Karpas-422 (cell line): ENCODE measurements at places on chromosomes 3 and 15.
A peak's percentile ranks its signal among the peaks of the same experiment; 100 is the strongest.

DNA sequence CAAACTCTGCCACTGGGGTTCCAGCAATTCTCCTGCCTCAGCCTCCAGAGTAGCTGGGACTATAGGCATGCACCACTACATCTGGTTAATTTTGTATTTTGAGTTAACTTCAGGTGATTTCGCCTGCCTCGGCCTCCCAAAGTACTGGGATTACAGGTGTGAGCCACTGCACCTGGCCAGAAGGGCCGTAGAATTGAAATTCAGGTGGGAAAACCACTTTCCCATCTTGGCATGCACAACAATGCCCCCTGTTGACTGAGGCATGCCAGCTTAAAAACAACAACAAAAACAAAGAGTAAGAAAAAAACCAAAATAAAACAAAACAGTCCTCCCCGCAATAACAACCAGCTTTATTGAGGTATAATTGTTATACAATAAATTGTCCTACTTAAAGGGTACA, 32.6 kb upstream of the RAB11A start:
- no peak for DNase-seq

DNA sequence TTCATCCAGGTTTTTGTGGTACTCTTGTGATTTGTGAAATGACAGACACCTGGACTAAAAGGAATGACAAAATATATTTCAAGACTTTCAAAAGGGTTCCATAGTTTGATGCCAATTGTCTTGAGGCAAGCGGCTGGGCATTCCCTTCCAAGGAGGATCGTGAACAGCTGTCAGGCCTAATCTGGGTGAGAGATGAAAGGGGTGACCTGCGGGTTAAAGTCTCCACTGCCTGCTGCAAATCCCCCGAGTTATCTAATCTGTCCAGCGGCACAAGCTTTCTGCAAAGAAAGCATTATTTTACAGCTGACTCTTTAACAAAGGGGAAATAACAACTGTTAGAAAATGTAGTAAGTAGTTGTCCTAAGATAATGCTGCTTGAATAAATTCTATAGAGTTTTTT, 128.7 kb upstream of the MB21D2 start:
- DNase-seq = no peak

GRCh38 chr3:139987908-139988307, 52.9 kb downstream of the CLSTN2 start:
- DNase-seq = no peak

GRCh38 chr3:24110051-24110450, 165.0 kb downstream of the NR1D2 start:
- DNase-seq = no peak

- no peak for DNase-seq
Observed at GRCh38 chr15:76286271-76286879, 24.9 kb downstream of the ETFA start.

GRCh38 chr3:37094636-37095035, 79.7 kb downstream of the LRRFIP2 start:
- DNase-seq = no peak

- DNase-seq = peak; percentile 66
Observed at GRCh38 chr15:38652998-38653397, 88.4 kb upstream of the RASGRP1 start.

GRCh38 chr3:99470841-99471240, 167.6 kb upstream of the COL8A1 start:
- DNase-seq = no peak

- no peak for DNase-seq
Observed at GRCh38 chr3:21484828-21485144, 266.2 kb downstream of the ZNF385D start.

DNA sequence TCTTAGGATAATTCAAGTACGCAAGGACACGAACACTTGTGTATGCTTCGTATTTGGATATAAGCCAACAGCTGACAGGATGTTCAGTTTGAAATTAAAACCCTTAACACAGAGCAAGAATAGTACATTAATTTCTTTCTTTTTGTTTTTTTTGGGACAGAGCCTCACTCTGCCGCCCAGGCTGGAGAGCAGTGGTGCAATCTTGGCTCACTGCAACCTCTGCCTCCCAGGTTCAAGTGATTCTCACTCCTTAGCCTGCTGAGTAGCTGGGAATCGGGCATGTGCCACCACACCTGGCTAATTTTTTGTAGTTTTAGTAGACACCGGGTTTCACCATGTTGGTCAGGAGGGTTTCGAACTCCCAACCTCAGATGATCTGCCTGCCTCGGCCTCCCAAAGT, 32.4 kb downstream of the TOMM70 start:
- DNase-seq = no peak

DNA sequence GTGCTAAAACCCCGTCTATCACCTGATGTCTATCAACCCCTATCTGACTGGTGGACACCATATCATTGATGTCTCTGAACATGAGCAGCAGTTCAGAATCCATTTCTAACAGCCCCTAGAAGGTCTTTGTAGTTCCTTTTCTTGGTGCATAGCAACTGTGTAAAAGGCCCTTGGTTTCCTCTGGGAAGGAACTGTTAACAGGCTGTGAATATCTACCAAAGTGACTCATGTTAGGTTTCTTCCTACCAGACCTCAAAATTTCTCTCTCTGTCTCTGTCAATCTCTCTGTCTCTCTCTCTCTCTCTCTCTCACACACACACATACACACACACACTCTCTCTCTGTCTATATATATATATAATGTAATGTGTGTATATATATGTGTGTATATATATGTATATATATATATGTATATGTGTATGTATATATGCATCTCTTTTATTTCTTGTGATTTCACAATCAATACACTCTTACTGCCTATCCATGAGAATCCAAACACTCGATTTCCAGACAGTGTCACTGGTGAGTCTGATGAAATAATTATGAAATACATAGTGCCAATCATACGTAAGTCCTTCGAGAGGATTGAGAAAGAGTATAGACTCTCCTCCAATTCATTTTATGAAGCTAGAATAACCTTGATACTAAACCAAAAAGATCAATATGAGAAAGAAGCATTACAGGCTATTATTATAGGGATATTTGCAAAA, 335.9 kb upstream of the SLCO3A1 start:
- no peak for DNase-seq

DNA sequence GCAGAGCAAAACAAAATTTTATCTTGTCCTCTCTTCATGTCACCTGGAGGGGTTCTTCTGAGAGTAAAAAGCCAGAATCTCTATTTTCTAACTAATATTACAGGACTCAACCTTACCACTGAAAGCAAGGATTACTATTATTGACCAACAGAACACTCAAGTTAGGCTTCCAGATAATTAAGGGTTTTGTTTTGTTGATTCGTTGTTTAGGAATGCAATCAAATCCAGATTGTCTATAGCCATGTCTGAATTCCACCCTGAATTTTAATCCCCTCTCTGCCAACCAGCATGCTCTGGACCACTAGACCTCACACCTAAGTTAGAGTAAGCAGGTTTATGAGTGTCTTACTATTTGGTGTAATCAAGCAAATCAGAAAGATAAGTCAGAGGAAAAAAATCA, 90.7 kb downstream of the PEAK1 start:
- DNase-seq = no peak

GRCh38 chr15:42728560-42728959, 8.4 kb downstream of the CDAN1 start:
- no peak for DNase-seq

GRCh38 chr3:29236146-29236840, 44.6 kb upstream of the RBMS3 start:
- no peak for DNase-seq

DNA sequence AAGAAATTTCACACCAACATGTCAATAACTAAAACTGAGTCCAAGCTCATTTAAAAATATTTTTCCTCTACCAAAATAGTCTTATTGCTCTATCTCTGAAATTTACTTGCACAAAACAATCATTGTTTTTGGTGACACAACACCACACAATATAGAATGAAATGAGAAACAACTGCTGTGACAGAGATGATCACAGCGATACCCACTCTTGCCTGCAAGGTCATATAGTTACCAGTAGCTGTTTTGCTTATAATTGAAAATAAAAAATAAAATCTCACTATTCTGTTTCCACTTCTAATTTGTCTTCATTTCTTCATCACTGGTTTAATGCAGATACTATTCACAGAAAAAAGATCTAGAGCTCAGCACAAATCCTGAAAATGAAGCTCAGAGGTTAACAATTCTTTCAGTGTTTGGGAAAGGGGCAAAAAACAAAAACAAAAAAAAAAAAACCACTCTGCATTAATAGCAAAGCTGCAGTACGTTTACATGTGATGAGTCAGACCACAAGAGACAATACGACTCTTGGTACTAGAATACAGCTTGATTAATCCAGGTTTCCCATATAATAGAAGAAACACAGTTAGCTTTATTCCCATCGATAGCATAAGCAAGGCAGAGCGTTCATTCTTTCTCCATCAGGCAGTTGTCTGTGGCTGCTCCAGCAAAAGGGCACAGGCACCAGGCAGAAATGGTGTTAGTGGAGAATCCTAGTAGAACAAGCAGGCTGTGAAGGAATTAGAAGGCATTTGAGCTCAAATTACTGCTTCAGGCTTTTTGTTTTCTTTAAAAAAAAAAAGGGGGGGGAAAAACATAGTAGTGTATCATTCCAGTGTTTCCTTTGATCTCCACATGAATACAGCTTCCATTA, 773 bp downstream of the ANKRD28 start:
- DNase-seq = peak; percentile 72

DNA sequence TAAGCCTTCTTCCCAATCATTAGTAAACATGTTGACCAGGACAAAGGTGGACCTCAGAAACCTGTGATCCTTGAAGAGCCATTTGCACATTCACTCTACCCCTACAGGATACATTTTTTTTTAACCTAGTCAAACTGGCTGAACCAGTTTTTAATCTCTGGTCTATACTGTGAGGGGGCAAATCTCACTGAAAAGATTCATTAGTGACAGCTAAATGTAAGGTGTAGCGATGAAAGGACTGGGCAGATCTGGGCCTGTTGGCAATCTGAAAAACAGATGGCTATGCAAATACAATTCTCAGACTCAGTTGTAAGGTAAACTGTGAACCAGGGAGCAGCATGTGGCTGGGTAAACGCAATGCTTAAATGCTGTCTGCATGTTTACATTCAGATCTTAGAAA, 75.6 kb upstream of the SNTN start:
- no peak for DNase-seq

DNA sequence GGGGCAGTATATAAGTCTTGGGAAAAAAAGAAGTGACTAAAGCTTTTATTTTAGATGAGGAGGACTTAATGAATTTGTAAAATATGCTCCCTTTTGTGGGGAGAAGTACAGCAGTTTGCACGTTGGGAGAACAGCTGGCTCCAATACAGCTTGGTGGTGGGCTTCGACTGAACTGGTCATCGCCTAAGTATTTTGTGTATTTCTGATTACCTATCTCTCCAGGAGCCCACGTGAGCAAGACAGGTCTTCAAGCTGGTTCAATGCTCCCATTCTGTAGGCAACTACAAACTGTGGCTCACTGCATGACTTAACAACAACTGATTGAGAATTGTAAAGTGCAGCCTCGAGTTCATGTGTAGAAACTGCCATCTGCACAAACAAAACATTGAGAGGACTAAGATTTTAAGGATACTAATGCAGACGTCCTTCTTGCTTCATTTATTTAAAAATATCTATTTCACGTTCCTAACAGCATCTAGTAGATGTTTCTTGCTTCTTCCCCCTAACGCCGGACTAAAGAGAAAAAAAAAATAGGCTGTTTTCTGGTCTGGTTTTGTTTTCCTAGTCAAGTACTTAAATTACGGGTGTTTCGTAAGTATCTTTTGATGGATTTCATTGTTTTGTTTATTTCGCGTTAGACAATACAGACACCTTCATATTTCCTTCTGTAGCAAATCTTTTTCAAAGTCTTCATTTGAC, 1.4 kb upstream of the GREM1 start:
- no peak for DNase-seq

DNA sequence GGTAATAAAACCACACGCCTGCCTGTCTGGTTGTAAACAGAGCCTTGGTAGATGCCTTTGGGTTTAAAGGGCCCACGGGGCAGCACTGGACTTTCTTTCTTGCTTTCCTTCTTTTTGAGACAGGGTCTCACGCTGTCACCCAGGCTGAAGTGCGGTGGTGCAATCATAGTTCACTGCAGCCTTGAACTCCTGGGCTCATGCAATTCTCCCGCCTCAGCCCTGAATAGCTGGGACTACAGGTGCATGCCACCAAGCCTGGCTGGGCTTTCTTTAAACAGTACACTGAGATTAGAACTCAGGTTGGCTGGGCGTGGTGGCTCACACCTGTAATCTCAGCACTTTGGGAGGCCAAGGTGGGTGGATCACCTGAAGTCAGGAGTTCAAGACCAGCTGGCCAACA, 42.2 kb downstream of the POC1A start:
- DNase-seq = no peak

DNA sequence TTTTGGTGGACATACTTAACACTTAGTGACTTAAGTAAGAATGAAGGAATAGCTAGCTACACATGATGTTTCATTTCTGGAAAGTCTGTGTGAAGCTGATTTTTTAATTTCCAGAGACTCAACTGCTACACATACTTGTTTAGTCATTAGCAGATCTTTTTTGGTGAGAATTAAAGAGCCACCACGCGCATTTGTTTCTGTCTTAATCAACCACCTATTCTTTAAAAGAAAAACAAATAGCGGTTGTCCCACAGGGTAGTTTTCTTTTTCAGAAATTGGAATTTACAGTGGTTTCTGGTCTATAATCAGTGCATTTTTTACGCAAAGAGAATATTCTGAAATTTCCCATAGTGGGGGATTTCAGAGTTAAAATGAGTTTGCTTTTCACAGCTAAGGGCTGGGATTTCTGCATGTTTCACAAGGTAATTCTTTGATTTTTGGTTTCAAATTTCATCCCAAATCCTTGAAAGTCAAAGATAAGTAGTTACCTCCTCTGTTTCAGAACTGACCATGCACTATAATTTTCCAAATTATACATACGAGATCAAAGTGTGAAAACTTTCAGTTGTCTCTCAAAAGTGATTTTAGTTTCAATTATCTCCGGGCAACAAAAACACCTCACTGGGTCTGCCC, 631.0 kb upstream of the GRM7 start:
- no peak for DNase-seq

DNA sequence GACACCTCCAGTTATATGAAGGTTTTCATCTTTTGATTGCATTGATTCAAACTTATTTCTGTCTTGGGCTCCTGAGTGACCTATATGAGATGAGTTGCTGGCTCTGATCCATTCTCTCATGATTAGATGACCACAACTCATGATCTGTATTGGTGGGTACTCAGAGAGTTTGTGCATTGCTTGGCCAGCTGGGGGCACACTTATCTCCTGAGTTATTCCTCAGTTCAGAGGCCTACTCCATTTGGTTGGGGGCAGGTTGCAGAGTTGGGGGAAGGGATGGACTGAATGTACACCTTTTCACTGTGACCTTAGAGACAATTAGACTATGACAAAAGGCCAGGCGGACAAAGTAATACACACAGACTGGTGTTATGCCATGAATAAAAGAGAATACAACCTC, 166.2 kb upstream of the SEMA6D start:
- DNase-seq = no peak

GRCh38 chr15:71705151-71705550, 105.2 kb upstream of the NR2E3 start:
- no peak for DNase-seq

DNA sequence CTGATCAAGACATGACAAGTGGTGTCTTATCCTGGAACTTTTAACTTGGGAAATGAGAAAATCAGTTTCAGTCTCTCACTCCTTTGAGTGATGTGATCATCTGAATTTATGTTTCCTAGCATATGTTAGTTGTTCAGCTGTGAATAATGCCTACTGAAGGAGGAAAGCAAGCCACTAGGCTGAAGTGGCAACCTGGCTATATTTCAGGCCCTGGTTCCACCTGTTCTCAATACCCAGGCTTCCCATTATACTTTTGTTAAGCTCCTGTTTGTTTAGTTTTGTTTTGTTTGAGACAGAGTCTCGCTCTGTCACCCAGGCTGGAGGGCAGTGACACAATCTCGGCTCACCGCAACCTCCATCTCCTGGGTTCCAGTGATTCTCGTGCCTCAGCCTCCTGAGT, 243.8 kb downstream of the ALCAM start:
- DNase-seq = no peak
